ENCODE measurements at places on chromosomes 2 and 18. TPM values are rescaled to one million over a fixed set of nuclear protein-coding genes. Genes with fewer than 3 reads are reported as not detected.

GRCh38 chr2:18619091-18619490, 29.7 kb upstream of the NT5C1B start:
- DNase-seq = no peak

The XDH gene
- not detected for total RNA-seq

The TTN gene
- 2.0 TPM for total RNA-seq

The IL1R2 gene
- 8.7 TPM for total RNA-seq

The DAW1 gene
- 0.79 TPM for total RNA-seq
